Subcutaneous preadipocyte (primary cell): ENCODE measurements at places on chromosomes 3 and 15. TPM values are rescaled to one million over a fixed set of nuclear protein-coding genes. Genes with fewer than 3 reads are reported as not detected.

AMOTL2 gene
- total RNA-seq = 25.7 and 74.3 TPM in 2 replicates

RNU5B-1 gene
- total RNA-seq = not detected in 2 replicates

SYNPR gene
- total RNA-seq = not detected in 2 replicates

MCF2L2 gene
- 0.73 and 1.6 TPM in 2 replicates for total RNA-seq

FBXW12 gene
- total RNA-seq = 0.20 TPM in 1 of 2 replicates, not detected in the other

DMXL2 gene
- total RNA-seq = 25.0 and 29.1 TPM in 2 replicates

MUC4 gene
- total RNA-seq = not detected in 2 replicates

CCDC33 gene
- total RNA-seq = not detected in 2 replicates

BTLA gene
- not detected in 2 replicates for total RNA-seq

AMIGO3 gene
- 0.37 and 1.2 TPM in 2 replicates for total RNA-seq

HESX1 gene
- total RNA-seq = 0.37 and 1.2 TPM in 2 replicates

P2RY14 gene
- total RNA-seq = not detected in 2 replicates

NEK10 gene
- total RNA-seq = 9.2 and 13.1 TPM in 2 replicates
